ENCODE measurements at places on chromosomes 5 and 9.

DNA sequence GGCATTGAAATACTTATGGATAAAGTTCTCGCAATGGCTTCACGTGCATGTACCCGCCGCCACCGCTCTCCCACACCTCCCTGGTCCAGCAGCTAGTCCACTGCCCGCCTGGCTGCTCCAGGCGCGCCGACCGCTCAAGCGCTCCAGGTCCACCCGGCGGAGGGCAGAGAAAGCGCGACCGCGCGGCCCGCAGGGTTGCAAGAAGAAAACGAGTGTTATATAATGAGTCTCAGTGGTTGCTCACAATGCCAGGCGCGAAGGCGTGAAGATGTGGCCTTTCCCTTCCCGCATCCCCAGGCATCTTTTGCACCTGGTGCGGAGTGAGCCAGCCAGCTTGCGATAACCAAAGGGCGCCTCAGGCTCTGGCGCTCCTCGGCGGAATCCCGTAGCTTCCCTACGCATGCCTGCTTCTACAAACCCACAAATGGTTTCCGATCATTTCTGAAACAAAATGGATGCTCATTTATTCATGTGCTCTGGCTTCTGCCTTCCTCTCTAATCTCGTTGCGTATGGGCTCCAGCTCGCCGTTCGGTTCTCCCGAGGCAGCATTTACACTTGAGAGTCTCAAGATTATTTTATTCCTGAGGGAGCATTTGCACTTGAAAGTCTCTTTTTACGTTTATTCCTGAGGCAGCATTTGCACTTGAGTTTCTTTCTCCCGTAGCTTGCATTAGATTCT lies 25.7 kb downstream of the CDKN2A start:
- DNase-seq = peak; percentile 86

GRCh38 chr9:32350682-32351081 lies 33.8 kb upstream of the ACO1 start:
- no peak for DNase-seq

DNA sequence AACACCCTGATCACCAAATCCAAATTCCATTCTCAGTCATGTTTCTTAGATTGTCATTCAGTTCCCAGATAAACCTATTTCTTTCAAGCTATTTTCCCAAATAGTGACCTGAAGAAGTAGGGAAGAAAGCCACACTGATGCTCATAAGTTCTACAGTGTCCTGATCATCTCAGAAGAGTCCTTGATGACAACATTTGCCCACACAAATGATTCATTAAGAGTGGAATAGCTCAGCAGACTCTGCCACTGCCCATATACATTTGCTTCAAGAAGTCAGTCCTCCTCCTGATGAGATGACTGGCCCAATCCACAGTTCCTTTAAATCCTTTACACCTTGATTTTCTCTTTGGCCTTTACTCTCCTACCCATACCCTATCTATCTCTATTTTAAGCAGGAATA lies 283.7 kb upstream of the NR4A3 start:
- no peak for DNase-seq

GRCh38 chr5:130720355-130720754 lies 444.7 kb downstream of the HINT1 start:
- no peak for DNase-seq

- peak; percentile 61 for DNase-seq
These were observed 52.0 kb upstream of the DAPK1 start for GRCh38 chr9:87445646-87446045.

- no peak for DNase-seq
These were observed 188.8 kb downstream of the NXNL2 start for GRCh38 chr9:88723751-88724150.

- DNase-seq = no peak
These were observed 36.7 kb downstream of the LPAR1 start for GRCh38 chr9:111001526-111001925.
